ENCODE measurements at places on chromosomes 3 and 15.
A peak's percentile ranks its signal among the peaks of the same experiment; 100 is the strongest.

GRCh38 chr15:77017761-77018720, 23.1 kb downstream of the PSTPIP1 start:
- DNase-seq: no peak

- DNase-seq: no peak
Measured at GRCh38 chr3:58743296-58743695, 76.7 kb upstream of the FAM3D start.

- no peak for DNase-seq
Measured at GRCh38 chr3:171255236-171255806, 204.9 kb downstream of the TNIK start.

DNA sequence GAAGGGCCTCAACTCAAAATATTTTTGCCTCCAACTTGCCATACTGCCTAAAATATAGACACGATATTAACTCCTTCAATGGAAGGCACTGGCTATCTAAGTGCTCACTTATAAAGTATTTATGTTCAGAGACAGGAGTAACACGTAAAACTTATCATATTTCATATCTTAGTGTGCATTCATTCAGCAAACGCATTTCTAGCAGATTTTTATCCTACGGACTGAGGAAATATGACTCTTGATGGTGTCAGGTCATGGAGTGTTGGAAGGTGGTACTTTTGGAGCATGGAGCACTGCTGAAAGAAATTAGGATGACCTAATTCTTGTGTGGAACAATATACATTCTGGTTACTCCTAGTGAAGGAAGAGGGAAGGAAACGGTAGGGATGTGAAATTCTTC, 43.8 kb upstream of the LEKR1 start:
- no peak for DNase-seq

DNA sequence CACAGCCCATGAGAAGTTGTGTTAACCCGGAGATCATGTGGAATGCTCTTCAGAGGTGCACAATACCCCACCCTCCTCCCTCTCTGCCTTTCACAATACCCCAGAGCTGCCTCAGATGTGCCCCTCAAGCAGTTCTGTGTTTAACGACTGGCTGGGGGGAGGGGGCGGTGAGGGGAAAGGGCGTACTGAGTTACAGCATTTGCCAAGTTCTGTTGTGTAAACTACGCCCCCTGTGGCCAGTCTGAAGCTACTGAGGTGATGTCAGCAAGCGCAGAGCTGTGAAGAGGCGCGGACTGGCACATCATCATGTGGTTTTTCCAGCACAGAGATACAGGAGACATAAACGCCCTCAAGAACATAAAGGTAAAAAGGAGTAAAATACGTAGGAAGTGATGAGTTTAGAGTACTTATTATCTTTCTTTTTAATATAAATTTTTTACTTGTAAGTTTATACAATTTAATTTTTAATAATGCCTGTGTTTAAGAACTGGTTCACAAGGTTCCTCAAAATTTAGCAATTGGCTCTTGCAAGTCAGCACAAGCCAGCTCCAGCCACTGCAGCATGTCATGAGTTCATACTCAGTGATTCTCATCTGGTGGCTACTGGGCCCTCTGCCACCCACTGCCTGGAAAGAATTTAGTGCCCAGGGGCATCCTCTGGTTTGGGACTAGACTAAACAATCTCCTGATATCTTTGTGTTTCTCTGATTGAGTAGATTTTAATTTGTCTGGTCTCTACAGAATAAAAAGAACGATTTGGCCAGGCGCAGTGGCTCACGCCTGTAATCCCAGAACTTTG, 1.7 kb downstream of the EPB42 start:
- peak; percentile 86 for DNase-seq

GRCh38 chr15:92157666-92158298, 235.9 kb upstream of the ST8SIA2 start:
- DNase-seq: no peak

- no peak for DNase-seq
Measured at GRCh38 chr3:172179680-172180399, 140.5 kb downstream of the FNDC3B start.

DNA sequence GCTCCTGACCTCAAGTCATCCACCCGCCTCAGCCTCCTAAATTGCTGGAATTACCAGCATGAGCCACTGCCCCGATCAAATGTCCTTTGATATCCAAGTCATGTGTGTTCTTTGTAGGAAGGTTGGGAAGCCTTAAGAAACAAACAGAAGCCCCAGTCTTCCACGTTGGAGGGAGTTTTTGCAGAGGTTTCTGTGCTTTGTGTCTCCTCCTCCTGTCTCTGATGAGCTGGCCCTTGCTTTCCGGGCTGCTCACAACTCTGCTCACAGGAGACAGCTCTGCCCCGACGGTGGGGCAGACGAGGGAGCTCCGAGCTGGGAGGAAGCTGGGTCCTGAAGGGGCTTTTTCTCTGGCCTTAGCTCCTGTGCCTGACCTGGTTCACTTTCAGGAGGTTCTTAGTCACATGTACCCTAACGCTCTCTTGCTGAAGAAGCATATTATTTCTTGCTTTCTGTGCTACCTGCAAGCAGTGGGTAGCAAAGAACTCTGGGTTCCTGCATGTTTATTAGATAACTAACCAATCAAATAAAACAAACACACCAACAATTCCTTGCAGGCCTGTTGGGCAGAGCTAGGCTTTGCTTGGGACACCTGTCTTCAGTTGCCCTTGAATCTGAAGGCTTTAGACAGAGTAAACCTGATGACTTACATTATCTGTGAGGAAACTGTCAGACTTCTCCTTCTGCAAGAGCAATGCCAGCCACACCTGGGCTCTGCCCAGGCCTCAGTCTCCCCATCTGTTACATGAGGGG, 52.6 kb upstream of the SMAD6 start:
- DNase-seq: no peak

DNA sequence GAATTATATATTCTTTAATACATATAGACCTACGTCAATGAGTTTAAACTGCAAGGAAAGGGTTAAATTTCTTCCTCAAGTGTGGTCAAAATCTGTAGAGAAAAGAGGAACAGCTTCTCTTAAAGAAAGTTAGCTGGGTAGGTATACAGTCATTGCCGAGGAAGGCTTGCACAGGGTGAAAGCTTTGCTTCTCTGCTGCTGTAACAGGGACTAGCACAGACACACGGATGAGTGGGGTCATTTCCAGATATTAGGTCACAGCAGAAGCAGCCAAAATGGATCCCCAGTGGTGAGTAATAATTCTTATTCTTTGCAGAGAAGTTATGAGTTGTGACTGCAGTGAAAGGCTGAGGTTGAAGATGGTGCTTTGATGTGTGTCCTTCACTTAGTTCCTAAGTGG, at the start of gene CD86:
Gene CD86, plus strand, starts transcription at position 148 of the 400 bp plus-strand sequence. Its CDS starts 128 bp downstream, at position 276.
- no peak for DNase-seq

DNA sequence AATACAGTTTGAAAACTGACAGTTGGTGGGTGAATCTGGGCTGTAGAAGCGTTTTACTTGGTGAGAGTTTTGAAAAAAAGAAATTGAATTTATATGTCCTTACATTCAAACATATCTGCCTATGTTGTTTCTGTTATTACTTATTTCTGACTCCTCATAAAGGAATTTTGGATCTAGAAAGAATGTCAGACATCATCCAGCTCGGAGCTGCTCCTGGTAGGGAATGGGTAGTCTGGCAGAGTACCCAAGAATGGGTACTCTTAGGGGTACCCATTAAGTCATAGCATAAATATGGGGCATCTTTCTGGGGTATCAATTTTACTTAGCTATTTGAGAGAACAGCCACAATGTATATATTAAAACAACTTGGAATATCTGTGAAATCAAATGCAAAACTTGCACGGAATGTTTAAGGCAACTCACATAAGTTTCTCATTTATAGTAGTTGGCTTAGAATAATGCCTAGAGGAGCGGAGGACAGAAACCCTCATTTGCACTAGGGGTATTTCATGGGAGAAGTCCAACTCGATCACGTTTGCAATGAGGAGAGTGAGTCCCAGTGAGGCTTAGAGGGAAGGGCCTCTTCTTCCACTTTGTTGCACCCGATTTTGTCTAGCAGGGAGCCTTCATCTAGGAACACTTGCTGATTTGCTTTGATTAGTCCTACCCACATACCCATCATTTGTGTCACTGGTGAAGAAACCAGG, 2.4 kb upstream of the LARP6 start:
- no peak for DNase-seq

DNA sequence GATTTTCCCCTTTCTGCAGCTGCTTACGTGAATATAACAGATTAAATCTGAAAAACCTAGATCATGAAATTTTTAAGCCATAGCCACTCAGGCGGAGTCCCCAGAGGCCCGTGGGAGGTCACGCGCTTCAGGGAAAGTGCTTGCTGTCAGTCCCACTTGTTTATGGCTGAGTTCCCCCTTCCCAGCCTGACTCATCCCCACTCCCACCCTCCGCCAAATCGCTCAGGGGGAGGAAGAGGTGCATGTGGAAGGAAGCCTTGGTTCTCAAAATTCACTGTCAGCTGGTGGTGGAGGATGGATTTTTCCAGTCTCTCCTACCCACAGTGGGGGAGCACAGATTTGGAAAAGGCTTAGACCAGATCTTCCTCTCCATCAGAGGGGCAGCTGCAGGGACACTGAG, 67.4 kb downstream of the CORO2B start:
- DNase-seq: peak; percentile 42

- no peak for DNase-seq
Measured at GRCh38 chr15:86089422-86089821, 9.8 kb downstream of the AGBL1 start.

GRCh38 chr3:153160451-153161137, 1.4 kb upstream of the RAP2B start:
- DNase-seq: peak; percentile 99

GRCh38 chr3:4726549-4726948, 233.4 kb downstream of the ITPR1 start:
- DNase-seq: no peak

DNA sequence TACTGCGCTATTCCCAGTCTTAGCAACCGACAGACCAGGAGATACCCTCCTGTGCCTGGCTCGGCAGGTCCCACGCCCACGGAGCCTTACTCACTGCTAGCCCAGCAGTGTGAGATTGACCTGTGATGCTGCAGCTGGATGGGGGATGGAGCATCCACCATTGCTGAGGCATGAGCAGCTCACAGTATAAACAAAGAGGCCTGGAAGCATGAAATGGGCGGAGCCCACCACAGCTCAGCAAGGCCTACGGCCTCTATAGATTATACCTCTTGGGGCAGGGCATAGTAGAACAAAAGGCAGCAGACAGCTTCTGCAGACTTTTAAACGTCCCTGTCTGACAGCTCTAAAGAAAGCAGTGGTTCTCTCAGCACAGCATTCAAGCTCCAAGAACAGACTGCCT, 160.3 kb downstream of the ANXA2 start:
- DNase-seq: no peak

GRCh38 chr3:46947981-46948791, 28.4 kb downstream of the CCDC12 start:
- DNase-seq: no peak

GRCh38 chr15:66917904-66918448, 147.4 kb upstream of the SMAD3 start:
- no peak for DNase-seq

- peak; percentile 75 for DNase-seq
Measured at GRCh38 chr15:77030928-77031375, 36.0 kb downstream of the PSTPIP1 start.

GRCh38 chr3:23086831-23087230, 116.3 kb upstream of the UBE2E2 start:
- no peak for DNase-seq

- no peak for DNase-seq
Measured at GRCh38 chr3:135248213-135248612, 453.2 kb downstream of the EPHB1 start.

DNA sequence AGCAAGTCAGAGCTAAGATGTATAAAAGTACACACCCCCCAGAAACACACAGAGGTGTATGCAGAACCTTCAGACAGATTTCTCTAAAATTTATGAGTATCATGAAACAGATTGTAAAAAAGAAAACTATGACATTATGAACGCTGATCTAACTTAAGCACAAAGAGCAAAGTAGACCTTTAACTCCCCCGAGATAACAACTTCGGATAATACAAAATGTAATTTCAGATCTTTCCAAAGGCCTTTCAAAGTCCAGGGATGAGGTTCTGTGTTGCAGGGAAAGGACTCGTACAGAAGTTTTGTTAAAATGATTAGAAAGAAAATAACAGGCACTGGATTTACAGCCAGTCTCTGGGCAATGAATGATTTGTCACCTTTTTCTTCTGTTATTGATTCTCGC, 92.8 kb upstream of the FGF12 start:
- DNase-seq: no peak
